HepG2 (cell line): ENCODE measurements at places on chromosomes 11 and 22. TPM values are rescaled to one million over a fixed set of nuclear protein-coding genes. Genes with fewer than 3 reads are reported as not detected.

Gene LRP5
- 23.6 and 40.4 TPM in 2 replicates for total RNA-seq

Gene CD44
- 0.02 TPM in 1 of 2 replicates, not detected in the other for total RNA-seq

DNA sequence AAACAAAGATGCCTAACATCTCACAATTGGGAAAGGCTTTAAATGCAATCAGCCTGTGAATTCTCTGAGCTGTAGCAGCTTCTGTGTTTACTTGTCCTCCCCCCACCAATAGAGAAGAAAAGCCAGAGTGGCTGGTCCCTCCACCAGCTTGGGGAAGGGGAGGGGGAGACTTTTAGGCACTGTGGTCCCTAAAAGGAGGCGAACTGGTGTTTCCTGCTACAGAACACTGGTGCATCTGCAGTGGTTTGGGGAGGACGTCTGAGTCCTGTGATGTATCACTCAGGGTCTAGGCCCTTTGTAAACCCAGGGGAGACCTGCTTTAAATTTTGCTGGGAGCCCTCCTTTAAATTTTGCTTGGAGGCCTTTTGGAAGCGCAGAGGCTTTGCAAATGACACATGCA, 16.9 kb downstream of the TNRC6B start:
- no peak for DNase-seq

DNA sequence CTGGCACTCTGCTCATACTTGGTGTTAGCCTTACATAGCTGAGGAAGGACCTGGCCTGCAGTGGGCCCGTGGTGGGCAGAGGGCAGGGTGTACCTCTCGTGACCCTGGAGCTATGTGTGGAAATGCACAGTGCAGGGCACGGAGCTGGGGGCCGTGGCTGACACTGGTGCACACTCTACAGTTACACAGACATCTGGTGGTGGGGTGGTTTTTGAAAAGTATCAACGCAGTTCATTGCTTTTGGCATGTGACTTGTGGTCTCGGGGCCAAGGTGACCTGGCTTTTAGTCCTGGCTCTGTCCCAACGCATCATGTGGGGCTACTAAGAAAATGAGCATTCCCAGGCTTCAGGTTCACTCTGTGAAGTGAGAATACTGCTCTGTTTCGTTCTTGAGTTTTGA, 553.6 kb downstream of the NTM start:
- no peak for DNase-seq

DNA sequence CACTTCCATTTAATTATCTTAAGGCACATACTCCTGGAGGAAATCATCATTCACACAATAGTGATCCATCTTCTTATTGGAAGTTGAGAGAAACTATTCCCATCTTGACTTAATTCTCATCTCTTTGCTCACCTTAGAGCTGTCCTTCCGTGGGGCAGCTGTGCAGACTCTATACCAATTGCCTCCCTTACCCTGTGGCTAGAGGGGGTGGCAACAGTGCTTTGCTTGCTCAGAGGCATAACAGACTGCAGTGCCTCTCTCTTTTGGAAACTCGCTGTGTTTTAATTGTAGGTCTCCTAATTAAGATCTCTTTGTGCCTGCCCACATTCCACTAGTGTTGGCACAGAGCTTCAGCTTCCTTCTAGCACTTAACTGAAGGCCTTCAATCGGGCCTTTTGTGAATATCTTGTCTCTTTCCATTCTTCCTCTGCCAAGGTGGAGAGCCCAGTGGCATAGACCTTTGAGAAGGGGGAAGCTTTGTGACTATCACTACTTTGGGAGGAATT, 5.5 kb downstream of the KMT2A start:
- DNase-seq = no peak

- no peak for DNase-seq
Measured at GRCh38 chr11:47288066-47288465, 18.1 kb downstream of the MADD start.

DNA sequence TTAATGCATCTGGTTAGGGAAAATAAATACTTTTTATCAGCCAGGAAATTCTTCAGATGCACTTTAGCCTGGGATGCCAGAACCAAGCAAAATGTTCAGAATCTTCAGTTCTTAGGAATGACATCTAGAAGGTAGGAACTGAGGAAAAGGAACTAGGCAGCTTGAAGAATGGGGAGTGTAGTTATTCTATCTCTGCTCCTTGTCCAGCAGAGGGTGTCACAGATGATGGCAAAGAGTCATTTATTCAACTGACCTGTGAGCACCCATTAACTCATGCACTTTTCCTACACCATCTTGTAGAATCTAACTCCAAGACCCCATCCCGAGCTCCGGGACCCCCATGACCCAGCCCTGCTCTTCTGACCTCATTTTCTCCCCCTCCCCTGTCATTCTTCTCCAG, 122.1 kb upstream of the ISX start:
- DNase-seq = no peak

DNA sequence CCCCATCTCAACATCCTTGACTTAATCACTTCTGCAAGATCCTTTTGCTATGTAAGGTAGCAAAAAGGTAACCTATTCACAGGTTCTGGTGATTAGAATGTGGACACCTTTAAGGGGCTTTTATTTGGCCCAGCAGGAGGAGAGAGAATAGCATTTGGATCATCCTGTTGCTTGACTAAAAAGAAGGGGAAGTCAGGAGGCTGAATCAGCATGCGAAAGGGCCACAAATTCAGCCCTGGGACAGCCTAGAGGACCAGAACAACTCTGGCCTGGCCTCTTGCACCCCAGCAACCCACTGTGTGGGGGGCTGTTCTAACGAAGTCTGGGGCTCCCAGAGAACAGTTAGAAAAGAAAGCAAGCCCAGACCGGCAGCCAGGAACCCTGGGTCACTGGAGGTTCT, 3.2 kb upstream of the HMOX1 start:
- no peak for DNase-seq

GRCh38 chr22:28053896-28054818, 135.1 kb upstream of the PITPNB start:
- no peak for DNase-seq

GRCh38 chr11:8686325-8686724, 3.7 kb downstream of the RPL27A start:
- no peak for DNase-seq

GRCh38 chr11:11519184-11519583, 102.6 kb downstream of the GALNT18 start:
- DNase-seq = no peak
